ENCODE measurements at places on chromosomes 6 and 20.

GRCh38 chr6:161417717-161418462 is 144.0 kb upstream of the AGPAT4 start:
- no peak for DNase-seq

DNA sequence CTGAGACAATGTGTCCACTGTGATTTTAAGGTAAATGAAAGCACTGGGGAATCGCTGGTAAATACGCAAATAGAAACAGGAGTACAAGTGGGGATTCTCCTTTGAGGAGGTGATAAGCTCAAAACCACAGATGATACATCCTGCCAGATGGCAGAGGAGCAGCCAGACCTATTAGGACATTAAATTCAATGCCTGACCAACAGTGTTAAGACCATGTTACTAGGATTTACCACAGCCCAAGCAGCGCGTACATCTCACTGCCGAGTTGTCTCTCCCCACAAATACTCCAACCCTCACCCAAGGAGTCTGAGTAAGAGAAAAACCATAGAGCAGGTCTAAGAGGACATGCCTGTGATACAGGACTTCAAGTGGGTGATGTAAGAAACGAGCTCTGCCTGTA is 68.9 kb upstream of the TULP1 start:
- DNase-seq: no peak

- DNase-seq: no peak
Measured at GRCh38 chr20:32444474-32445220, 86.5 kb downstream of the ASXL1 start.

- no peak for DNase-seq
Measured at GRCh38 chr6:73965539-73966029, 269.6 kb downstream of the CD109 start.

GRCh38 chr20:15867899-15868298 is 705.3 kb downstream of the KIF16B start:
- no peak for DNase-seq

DNA sequence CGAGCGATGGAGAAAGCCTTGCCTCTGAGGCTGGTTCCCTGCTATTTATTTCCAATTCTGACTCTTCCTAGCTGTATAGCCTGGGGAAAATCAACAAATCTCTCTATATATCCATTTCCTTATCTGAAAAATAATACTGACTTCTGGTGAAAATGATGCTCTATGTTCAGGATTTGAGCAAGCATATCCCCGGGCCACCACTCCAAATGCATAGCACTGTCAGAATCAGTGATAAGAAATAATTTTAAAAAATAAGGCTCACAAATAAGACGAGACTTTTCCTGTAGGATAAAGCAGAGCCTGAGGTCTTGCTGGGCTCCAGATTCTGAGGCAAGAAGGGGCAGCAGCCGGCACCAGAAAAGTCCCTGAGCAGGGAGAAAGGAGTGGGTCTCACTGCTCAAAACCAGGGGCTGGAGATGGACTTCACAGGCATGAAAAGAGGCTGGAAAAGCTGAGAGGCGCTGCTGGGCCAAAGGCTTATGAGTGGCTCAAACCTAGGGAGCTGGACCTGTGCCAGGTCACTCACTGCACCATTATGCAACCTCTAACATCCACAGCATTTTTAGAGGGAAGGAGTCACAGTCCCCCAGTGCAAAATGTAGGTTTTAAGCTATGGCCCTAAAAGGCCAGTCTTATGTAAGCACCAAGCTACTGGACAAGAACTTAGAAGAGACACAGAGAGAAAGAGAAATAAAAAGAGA is 48.1 kb upstream of the SLC17A4 start:
- DNase-seq: no peak

DNA sequence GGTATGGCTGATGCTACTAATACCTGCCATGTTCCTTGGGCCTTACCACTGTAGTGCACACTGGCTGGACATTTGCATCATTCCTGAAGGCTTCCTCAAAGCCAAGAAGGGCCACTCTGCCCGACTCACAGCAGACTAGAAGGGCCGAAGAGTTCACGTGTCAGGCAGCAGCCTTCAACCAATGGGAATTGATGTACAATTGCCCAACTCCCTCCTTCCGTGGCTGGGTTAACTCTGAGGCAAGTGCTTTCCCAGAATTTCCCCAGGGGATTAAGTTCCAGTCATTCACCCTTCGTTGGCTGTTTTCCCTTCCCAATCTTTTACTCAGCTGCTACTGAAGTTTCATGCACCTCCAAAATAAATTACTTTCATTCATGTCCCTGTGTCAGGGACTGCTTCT is 29.8 kb downstream of the PSMB9 start:
- DNase-seq: no peak

DNA sequence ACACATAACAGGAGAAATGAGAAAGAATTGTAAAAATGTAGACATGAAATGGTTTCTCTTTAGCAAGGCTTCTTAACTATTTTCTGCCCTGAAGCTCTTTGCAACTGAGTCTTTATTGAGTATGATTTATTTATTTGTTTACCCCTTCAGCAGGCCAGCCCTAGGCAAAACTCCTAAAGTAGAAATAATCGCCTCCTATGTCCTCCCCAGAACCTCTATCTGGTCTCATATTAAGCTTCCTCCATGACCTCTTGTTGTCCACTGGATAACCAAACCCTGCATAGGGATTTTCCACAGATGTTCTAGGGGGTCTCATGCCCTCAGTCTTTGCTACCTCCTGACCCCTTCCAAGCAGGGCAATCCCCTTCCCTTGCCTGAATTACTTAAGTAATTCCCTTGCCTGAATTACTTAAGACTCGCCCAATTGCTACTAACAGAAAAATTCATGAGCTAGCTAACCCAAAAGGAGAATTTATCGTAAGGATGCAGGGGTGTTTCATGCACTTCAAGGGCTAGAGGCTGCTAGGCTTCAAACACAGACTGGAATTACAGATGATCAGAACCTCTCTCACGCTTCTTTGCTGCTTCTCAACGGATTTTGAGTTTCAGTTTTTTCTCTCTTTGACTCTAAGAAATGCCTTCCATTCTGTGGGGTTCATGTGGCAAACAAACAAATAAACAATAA is 425.9 kb upstream of the RNF217 start:
- DNase-seq: no peak

- no peak for DNase-seq
Measured at GRCh38 chr6:116783852-116784251, 18.3 kb upstream of the FAM162B start.

Measured in T-helper 1 cell (primary cell).